ENCODE measurements at places on chromosomes 16 and 17.

- no peak for DNase-seq
Measured at GRCh38 chr16:67463059-67463458, 17.9 kb downstream of the ATP6V0D1 start.

DNA sequence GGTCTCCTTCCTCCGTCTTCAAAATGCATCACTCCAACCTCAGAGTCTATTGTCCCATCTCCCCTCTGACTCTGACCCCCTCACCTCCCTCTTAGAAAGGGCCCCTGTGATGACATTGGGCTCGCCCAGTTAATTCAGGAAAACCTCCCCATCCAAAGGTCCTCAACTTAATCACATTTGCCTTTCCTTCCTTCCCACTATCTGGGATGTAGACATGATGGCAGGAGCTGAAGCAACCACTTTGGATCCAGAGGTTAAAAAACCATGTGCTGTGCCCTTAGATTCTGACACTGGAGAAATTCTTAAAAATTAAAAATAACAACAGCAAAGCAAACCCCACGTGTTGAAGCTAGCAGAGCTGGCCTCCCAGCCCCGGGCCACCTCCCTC, 80.2 kb downstream of the ZDHHC7 start:
- no peak for DNase-seq

GRCh38 chr17:44602970-44603369, 45.7 kb downstream of the FZD2 start:
- no peak for DNase-seq

- DNase-seq: no peak
Measured at GRCh38 chr17:17871913-17872312, 35.1 kb upstream of the SREBF1 start.

DNA sequence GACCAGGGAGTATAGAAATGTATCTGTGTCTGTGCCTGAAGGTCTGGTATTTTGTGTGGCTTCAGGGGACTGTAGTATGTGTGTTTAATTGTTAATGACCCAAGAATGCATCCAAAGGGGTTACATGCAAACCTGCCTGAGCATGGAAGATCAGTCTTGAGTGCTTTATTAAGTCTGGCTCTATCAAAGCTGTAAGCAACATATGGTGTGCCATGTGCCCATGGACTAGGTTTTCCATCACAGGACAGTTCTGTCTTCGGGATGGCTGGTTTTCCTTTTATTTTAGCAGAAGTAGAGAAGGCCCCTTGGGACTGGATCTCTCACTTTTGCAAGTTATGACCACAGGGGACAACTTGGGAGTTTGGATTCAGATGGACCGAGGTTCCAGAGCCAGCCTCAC, 18.2 kb downstream of the RBFOX1 start:
- DNase-seq: no peak

DNA sequence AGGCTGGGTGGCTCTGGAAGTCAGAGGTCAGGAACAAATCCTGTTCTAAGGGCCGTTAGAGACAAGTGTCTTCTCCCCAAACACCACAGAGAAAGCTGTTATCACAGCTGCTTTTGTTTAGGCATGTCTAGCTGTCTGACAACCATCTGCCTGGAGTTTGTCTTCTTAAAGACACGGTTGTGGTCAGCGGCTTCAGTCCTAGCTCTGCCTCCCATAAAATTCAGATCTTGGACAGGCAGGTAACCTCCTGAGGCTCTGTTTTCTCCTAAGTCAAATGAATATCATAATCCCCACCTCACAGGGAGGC, 2.3 kb upstream of the ITGA3 start:
- DNase-seq: no peak

- peak; percentile 65 for DNase-seq
Measured at GRCh38 chr17:12472252-12473173, 193.2 kb upstream of the MYOCD start.

DNA sequence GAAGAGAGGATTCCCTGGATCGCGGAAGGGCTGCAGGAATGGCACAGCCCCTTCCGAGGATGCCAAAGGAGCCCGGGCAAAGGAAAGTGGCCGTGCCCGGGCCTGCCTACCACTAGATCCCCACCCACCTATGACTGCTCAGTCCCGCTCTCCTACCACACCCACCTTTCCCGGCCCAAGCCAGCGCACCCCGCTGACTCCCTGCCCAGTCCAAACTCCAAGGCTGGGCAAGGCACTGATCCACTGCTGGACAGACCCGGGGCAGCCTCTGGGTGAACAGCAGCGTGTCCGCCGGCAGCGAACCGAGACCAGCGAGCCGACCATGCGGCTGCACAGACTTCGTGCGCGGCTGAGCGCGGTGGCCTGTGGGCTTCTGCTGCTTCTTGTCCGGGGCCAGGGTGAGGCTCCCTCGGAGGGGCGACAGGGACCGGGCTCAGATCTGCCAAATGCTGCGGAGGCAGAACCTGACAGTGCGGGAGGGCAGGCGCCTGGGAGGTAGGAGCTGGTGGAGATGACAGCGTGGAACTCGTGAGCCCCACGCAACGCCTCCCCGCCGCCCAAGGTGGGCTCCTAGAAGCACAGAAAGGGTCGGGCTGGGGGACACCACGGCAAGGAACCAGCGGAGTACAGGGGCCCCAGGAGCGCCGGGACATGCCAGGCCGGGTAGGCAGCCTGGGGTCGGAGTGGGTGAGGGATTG, at the start of gene CES2:
TSS of gene CES2 (plus strand) at position 203 of the 698 bp plus-strand sequence. CDS start at position 323, 120 bp downstream.
- DNase-seq: peak; percentile 39

- DNase-seq: no peak
Measured at GRCh38 chr17:31859487-31860008, 504 bp upstream of the COPRS start.

GRCh38 chr17:11244776-11245175, 3.8 kb downstream of the SHISA6 start:
- no peak for DNase-seq

GRCh38 chr17:3447625-3448024, 14.0 kb upstream of the OR1E2 start:
- no peak for DNase-seq

DNA sequence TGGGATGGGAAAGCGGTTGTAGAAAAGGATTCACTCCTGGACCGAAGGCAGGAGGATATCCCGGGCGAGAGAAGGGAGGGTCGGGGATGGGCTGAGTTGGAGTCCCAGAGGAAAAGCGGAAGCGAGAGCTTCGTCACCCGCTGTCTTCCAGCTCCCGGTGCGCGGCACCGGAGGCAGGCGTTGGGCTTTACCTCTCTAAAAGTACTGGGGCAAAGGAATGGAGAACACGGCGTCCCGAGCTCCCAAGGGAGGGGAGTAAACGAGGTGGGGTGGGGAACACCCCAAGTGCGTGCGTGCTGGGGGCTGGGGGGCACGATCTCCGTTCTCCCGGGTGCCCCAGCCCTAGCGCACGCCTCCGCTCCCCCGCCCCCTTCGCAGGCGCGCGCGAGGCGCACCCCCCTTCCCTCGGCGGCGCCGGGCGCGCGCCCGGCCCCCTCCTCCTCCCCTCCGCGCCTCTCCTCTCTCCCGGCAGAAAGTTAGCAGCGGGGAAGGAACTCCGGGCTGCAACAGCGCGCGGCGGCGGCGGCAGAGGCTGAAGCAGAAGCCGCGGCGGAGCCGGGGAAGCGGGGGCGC, at the start of gene HS3ST4:
TSS of gene HS3ST4 (plus strand) at position 441 of the 573 bp plus-strand sequence.
- DNase-seq: peak; percentile 68

DNA sequence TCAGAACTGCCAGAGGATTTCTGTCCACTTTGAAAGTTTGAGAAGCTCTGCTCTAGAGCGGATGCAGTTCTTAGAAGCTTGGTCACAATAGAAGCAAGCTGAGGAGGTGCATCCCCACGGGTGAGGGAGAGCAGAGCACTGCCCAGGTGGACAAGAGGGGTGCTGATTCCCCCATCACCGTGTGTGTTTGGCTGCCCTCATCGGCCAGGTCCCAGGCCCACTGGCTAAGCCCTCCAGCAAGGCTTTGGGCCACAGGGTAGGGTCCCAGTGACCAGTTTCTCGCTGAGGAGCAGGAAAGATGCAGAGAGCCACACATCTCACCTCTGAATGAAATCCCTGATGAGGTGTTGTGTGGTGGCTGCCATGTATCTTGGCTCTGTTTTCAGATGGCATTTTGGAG, 26.9 kb downstream of the NMT1 start:
- DNase-seq: no peak

DNA sequence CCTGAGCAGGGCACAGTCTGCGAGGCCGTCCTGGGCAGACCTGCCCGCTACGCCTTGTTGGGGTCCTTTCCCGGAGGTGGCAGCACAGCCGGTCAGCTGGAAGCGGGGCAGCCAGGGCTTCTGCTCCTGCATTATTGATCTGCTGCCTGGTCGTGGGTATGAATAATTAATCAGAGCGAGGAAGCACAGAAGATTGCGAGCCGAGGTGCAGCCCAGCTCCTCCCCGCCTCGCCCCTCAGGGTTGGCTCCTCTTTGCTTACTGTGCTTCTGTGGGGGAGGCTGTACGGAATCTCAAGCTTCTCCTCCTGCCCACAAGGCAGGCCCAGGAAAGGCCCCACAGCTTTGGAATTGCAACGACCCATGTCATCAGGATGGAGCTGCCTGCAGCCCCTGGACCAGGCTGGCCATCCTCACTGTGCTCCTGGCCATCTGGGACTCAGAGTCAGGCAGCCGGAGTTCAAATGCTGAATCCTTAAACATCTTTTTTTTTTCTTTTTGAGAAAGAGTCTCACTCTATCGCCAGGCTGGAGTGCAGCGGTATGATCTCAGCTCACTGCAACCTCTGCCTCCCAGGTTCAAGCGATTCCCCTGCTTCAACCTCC, 25.6 kb downstream of the TRARG1 start:
- peak; percentile 78 for DNase-seq

DNA sequence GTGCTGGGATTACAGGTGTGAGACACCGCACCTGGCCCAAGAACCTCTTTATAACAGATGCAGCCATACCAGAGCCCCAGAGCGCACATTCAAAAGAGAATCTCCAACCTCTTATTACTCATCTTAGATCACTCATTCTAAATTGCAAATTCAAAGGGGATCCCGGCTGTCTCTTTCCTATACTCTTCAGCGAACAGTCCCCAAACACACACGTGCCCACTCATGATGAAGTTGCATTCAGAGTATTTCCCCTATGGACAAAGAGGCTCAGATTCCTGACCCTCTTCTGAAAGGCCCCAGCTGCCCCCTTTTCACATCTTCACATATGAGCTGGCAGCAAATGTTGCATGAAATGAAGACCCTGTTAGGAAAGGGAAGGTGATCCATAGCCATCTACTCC, 22.5 kb upstream of the ABR start:
- DNase-seq: peak; percentile 52

DNA sequence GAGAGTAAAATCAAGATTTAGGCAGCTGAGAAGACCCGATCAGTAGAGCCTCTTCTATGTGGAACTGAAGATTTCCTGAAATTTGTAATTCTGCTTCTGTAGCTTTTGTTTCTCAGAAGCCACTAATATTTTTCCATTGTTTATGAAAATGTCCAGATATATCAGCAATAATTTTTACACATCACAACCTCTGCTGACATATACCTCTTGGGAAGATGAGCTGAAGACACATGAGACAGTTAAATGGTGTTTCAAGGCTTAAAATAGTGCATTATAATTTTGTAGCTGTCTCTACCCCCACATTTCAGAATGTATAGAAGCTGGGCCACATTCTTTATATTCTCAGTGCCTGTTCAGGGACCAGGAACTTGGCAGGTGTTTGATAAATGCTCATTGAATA, 320.6 kb downstream of the HS3ST4 start:
- no peak for DNase-seq

- DNase-seq: peak; percentile 74
Measured at GRCh38 chr17:732067-732901, at the start of gene TLCD3A. TSS of gene TLCD3A (plus strand) at chr17:732596. CDS start at chr17:732648, 52 bp downstream.

- DNase-seq: no peak
Measured at GRCh38 chr16:66541388-66542355, 8.2 kb downstream of the TK2 start.

Data from eye (tissue), 1 donor.